ENCODE measurements at places on chromosomes 6 and 20. TPM values are rescaled to one million over a fixed set of nuclear protein-coding genes. Genes with fewer than 3 reads are reported as not detected.

The OPN5 gene
- total RNA-seq, result not detected

The RIPPLY2 gene
- not detected for total RNA-seq

The TFAP2A gene
- 0.21 TPM for total RNA-seq

- DNase-seq, result peak; percentile 88
These were observed 3.4 kb upstream of the NSFL1C start for GRCh38 chr20:1469925-1470571.

DNA sequence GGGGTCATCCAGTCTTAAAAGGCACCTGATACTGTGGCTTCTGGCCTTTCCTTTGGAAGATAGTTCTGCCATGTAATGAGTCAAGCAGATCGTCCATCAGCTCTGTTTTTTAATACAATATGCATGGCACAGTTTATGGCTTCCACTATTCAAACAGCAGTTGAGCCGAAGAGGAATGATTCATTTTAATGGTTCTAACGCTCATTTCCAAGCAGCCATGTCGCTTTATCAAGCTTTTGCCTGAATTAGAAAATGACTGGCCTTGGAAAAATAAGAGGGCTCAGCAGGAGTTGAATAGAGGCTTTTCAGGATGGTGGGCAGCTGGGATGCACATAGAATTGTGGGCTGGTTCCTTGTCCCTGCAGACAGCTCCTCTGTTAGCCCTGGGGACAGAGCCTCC is 138.1 kb downstream of the SOBP start:
- DNase-seq, result no peak

Data from ascending aorta (tissue), 2 donors.